Vagina (tissue), 2 donors: ENCODE measurements at places on chromosomes 5 and 9.

DNA sequence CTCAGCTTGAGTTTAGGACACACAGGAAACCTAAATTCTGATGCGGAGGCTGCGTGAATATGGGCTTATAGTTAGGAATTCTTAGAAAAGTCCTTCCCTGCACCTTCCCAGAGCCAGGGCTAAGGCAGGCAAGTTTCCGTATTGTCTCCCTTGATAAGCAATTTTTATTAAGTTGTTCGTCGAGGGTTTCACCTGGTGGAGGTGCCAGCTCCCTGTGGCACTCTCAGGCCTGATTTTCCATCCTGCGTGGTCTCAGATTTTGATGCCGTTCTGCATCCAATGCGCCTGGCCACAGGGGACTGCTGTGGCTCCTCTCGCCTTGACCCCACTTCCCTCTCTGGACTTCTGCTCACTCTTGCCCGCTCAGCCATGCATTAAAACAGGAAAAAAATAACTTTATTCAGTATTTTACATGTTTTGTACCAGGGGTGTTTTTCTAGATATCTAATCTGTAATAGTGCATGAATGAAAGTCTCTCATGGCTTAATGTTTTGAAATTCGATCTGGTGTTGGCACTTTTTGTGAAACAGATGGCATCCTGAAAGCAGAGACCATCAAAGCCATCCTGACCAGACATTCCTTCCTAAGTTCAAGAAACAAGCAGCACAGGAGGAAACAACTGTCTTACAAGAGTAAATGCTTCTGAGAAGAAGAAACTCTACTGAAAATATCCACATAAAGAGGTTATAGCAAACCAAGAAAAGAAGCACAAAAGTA, 50.7 kb downstream of the TRIP13 start:
- no peak for DNase-seq

DNA sequence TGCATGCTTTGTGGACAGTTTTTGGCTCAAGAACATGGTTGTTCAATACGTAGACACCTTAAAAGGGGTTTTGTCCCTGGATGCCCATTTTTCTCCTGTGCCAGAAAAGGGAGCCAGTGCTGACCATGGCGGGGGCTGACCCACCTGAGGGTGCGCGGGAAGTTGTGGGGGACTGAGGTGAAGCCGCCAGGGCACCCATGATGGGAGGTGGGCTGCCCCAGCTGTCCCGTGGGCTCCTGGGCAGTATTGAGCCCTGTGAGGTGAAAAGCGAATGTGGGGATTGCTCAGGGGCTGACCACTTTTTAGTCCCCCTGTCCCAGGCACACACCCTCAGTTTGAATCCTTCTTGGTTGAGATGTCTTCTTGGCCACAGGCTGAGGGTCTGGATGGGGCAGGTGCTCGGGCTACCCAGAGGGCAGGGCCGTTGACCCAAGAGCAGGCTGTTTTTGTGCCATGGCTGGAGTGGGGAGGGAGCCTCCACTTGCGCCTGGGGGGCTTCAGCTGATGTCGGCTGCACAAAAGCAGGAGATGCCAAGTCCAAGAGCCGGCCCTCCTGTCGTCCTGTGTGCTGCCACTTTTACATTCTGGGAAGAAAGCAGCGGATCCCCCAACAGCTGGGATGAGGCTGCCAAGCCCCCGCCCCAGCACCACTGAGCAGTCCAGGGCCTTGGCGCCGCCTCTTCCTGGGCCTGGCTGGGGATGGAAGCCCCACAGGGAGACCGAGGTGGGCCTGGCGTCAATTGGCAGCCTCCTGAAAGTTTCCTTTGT, 120.1 kb downstream of the WNK2 start:
- DNase-seq, result peak; percentile 86

GRCh38 chr9:120852240-120853010, 9.7 kb upstream of the PSMD5 start:
- DNase-seq, result no peak

DNA sequence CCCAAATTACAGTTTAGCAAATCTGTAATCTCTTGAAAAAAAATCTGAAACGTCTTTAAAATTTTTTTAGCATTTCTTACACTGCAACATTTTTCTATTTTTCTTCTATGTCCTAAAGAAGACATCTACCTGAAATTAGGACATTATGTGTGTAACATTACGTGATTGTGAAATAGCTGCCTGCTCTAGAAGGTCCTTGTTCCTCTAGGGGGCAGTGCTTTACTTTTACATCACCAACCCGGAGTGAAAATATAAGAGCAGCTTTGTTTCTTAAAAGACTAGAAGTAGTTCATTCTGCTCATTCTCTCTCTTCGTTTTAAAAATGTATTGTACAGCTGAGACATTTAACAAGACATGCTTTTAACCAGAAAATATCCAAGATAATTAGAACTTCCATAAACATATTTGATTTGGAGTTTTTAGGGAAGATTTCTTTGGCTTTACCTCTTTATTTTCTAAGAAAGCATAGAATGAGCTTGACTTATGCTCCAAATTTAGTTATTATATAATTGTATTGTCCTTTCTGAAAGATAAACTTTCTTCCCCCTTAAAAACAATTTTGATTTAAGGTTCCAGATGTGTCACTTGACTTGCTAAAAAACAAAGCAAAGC, 48.1 kb upstream of the RIOK2 start:
- no peak for DNase-seq
